Neural crest cell (in vitro differentiated cells): ENCODE measurements at places on chromosomes 3 and 15. TPM values are rescaled to one million over a fixed set of nuclear protein-coding genes. Genes with fewer than 3 reads are reported as not detected.

The TLR9 gene
- total RNA-seq = 0.16 TPM in 1 of 2 replicates, not detected in the other

GRCh38 chr3:105584003-105584790, 217.5 kb downstream of the ALCAM start:
- no peak for DNase-seq

DNA sequence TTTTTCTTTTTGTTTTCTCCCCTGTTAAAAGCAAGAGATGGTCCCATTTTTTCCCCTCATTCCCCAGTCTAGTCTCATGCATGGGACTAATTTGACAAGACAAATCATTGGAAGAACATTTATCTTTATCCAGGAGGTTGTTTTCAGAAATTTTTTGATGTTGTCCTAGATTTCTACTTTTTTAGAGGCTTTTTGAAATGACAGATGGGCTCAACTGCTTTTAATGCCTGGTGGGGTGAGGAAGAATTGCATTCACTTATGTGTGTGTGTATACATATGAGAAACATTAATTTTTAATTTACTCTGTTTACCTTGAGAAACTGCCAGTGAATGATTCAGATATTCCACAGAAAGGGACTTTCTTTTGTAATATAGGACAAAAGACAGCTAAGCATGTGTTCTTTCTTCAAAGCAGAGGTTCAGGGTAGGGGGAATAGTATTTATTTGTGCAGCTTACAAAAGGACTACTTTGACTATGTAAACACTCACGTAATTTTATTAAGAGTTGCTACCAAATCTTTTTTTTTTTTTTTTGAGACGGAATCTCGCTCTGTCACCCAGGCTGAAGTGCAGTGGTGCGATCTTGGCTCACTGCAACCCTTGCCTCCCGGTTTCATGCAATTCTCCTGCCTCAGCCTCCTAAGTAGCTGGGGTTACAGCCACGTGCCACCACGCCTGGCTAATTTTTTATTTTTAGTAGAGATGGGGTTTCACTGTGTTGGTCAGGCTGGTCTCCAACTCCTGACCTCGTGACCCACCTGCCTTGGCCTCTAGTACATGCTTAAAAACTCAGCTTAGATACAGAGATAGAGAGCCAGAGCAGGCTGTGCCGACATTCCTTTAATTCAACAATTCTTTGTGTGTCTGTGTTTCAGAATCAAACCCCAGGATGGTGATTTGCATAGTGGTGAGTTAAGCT, 130.1 kb upstream of the RARB start:
- no peak for DNase-seq

DNA sequence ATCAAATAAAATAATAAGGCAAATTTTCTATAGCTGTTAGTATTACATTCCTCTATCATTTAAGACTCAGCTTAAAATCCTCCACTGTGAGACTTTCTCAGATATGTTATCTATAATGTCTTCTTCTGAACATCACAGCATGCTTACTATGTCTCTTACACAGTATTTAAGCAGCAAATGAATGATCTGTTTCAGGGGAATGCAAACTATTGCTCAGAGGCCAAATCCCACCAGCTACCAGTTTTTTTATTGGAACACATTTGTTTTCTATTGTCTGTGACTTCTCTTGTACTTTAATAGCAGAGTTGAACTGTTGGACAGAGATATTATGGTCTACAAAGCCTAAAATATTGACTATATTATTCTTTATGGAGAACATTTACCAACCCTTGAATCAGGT, 59.6 kb downstream of the C3orf38 start:
- no peak for DNase-seq

DNA sequence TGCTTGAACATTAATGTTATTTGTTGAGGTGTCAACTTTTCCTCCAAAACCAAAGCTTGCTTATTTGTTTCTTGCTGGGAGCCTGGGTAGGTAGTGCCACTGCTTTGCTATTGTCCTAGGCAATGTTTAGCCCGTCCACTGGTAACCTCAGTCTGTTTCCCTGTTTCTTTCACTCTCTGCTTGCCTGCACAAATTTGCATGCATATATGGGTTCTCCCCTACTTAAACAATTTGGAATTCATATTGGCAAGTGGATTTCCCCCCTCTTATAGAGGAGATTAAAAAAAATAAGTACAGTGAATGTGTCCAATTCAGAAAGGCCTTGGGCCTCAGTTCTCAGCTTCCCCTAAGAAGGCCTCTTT, 45.0 kb upstream of the BOC start:
- no peak for DNase-seq

- peak; percentile 14 for DNase-seq
Measured at GRCh38 chr3:155853214-155854140, 750 bp downstream of the SLC33A1 start.

DNA sequence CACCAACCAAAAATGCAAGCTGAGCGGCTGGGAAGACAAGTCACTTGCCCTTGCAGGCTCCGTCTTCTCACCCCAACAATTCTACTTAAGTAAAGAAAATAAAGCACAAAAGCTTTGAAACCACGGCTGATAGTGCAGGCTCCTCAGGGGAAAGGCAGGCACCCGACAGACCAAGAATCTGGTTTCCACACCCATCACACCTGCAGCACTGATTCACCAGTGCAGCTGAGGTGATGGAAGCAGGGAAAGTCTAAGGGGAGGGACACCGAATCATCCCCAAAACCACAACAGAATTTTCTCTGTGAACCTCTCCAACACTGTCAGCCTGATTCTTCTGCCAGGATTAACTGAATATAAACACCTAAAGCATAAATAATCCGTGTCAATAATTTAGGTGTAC, 62.0 kb upstream of the NSMCE3 start:
- DNase-seq = no peak

DNA sequence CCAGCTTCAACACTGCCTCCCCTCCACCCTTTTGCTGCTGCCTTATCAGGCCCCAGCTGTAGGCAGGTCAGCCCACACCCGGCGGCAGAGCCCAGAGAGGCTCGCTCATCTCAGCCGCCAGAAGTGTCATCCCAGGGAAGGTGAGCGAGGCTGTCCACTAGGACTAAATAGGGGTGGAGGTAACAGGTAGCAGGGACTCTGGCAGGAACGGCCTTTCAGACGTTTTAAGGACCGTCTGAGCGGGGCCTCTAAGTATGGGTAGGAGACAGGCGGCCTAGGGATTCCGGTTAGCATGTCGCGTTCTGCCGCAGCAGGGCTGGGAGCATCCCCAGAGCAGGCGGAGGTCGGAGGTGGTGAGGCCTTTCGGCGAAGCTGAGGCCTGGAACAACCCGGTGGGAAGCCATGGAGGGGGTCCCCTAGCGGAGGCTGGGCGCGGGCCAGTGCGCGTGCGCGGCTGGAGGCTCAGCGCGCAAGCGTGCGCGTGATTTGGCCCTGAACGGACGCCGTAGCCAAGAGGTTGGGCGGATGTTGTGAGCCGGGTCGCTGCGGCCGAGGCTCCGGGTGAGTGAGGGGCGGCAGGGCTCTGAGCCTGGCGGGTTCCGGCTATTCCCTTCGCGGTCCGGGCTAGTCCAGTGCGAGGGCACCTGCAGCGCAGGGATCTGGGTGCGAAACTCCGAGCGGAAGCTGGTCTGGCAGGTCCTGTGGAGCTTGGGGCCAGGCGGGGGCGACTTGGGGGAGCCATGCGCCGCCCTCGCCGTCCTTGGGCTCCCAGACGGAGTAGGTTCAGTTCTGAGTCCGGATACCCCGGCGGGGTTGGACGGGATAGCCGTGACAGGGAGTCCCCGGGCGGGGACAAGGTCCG, at the start of the genes MST1 and RNF123:
Gene MST1, minus strand, starts transcription at position 429 of the 862 bp plus-strand sequence. CDS start 783 bp downstream, outside the sequence.
Gene RNF123, plus strand, starts transcription at position 512 of the 862 bp plus-strand sequence. CDS start 1,609 bp downstream, outside the sequence.
- DNase-seq = peak; percentile 96

GRCh38 chr3:195913382-195913781, 5.0 kb upstream of the TNK2 start:
- no peak for DNase-seq

GRCh38 chr3:182455011-182455410, 338.3 kb upstream of the ATP11B start:
- no peak for DNase-seq

- no peak for DNase-seq
Measured at GRCh38 chr3:1783995-1784394, 314.7 kb upstream of the CNTN4 start.

DNA sequence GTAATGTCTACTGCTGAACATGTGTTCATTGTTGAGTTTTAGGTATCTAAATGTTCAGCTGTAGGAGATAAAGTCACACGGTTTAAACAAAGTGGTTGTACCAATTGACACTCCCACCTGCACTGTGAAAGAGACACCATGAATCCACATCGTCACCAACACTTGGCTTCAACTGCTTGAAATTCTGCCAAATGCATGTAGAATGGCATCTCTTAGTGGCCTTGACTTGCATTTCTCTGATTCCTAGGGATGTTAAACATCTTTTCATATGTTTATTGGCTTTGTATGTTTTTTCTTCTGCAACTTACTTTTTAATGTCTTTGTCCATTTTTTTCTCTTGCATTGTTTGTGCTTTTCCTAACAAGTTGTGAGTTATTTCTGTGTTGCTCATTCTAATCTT, 43.4 kb downstream of the RPLP1 start:
- no peak for DNase-seq

DNA sequence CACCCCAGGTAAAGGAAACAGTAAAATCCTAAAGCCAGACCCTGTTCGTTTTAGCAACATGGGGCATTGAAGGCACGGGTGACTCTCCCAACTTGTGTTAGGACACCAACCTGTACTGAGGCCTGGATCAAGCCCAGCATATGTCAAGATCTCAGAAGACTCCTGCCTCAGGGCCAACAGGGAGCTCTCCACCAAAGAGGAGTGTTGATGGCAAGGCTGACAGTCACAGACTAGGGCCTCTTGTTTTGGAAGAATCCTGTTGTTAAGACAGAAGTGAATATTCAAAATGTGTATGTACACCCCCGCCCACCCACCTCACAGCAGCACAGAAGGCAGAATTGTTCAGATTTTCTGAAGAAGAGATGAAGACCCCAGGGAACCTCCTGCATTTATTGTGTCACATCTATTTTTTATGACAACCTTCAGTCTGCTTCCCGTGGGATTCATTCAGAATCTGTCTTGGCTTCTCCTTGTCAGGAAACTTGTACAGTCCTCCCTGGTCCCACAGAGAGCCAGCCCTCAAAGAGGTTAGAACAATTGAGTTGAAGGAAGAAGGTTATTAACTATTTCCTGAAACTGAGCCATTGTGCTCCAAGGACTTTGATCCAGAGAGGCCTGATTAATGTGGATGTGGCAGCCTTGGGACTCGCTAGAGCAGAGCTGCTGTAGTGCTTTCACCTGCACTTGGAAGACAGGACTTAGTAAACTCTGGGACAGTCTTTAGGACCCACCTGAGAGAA, 61.7 kb upstream of the PLXNA1 start:
- no peak for DNase-seq
